ENCODE measurements at places on chromosomes 16 and 17.

- DNase-seq = no peak
Observed at GRCh38 chr17:46886310-46886663, 34.9 kb downstream of the WNT9B start.

GRCh38 chr17:75617218-75617617 is 16.0 kb upstream of the SMIM5 start:
- no peak for DNase-seq

DNA sequence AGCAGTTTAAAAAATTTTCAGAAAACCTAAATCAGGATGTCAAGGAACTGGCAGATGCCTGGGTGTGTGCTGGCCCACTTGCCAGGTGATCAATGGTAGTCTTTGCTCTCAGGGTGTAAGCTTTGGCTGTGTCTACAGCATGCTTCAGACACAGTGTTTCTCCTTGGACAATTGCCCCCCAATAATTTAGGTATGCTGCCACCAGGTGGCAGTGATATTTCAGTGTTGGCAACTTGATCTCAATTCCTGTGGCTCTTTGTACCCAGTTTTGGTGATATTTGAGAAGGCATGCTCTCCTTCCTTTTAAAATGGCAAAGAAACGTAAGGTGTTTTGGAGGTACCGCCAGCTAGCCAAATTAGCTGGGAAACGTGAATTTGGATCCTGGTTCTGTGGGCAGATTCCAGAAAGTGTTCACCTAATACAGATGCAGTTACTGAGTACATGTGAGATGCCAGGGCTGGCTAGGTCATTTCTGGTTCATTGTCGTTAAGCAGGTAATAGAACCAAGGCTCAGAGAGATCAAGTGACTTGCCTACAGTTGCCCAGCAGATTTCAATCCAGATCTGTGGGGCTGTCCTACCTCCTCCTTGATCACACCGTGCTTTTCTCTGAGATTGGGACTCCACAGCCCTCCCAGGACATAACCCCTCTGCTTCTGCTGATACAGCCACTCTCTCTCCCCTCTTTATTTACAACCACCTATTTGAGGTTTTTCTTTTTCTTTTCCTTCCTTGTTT is 155.6 kb upstream of the PLCG2 start:
- no peak for DNase-seq

- DNase-seq = no peak
Observed at GRCh38 chr17:1328437-1328836, 49.0 kb downstream of the TRARG1 start.
